ENCODE measurements at places on chromosomes 2 and 18.

- DNase-seq = no peak
Observed at GRCh38 chr2:25381502-25381901, 39.8 kb upstream of the DNMT3A start.

- peak; percentile 80 for DNase-seq
Observed at GRCh38 chr2:190534310-190535120, at the start of gene NEMP2. Gene NEMP2 (minus strand): TSS chr2:190534722. CDS start chr2:190534655, 67 bp downstream.

DNA sequence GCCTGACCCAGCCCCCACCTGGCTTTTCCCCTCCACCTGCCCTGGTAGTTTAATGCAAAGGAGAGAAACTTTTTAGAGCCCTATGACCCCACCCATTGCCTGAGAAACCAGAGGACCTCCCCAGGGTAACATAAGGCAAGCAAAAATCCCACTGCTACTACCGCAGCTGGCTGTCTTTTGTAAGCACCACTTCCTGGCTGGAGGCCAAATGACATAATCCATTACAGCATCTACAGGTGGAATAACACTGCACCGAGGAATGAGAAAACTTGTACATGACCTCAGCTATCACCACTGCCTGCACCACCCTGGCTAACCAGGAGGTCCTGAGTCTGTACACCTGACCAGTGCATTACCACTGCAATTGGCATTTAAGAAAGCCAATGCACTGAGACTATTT is 149.6 kb upstream of the GALNT5 start:
- no peak for DNase-seq

DNA sequence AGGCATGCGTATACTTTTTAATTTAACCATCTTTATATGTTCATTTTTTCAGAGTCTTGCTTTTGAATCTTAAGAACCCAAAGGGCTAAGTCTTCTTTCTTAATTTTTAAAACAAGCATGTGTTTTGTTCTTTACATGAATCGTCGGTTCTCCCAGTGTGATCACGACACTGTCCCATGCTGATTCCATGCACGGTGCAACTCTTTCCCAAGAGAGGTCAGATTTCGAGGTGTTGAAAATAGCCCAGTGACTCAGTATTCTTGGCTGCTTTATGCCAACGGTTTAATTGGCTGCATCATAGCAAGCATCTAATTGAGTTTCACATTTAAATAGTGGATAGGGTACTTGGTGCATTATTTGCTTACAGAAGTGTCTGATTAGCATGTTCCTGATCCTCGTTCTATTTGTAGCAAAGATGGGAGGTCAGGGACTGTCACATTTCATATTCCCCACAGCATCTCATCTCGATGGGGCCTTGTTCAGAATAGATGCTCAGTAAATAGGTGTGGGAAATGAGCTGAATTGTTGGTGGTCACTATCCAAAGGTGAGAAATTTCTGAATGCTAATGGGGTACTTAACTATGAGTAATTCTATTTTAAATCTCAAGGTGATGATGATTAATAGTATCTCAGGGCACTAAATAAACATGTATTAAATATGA is 2.8 kb downstream of the NPAS2 start:
- no peak for DNase-seq

- DNase-seq = no peak
Observed at GRCh38 chr2:47373747-47374146, 29.2 kb upstream of the MSH2 start.

DNA sequence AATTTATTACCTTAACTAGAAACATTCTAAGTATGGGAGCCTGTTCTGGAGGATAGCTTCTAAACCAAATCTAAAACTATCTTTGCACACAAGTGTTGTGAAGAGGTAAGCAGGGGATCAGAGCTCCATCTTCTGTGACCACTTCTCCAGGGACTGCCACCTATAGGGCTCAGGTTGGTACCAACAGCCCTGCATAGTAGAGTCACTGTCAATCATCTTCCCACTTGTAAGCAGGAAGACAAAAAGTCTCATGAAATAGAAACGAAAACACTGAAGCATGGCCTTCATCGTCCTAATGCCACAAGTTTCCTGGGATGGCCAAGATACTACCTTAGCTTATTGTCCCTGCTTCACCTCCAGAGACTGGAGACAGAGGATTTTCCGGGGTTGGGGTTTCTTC is 43.8 kb downstream of the KANSL3 start:
- no peak for DNase-seq

DNA sequence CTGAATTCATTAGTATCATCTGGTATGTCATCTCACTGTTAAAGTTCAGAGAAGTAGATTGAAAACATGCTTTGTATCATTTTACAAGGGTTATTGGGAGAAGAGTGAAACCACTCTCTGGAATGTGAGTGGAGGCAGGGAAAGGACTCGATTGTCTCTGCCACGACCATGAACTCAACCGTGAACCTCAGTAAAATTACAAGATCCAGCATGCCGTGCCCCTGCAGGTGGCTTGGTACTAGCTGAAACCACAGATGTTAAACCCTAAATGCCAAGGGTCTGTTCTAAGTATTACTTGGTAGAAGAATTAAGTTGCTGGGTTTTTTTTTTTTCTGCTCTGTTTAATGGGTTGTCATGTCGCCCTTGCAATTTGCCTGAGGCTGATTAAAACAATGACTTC is 197.2 kb downstream of the MYO3B start:
- no peak for DNase-seq

- DNase-seq = no peak
Observed at GRCh38 chr2:129794540-129794939, 184.9 kb upstream of the RAB6C start.

DNA sequence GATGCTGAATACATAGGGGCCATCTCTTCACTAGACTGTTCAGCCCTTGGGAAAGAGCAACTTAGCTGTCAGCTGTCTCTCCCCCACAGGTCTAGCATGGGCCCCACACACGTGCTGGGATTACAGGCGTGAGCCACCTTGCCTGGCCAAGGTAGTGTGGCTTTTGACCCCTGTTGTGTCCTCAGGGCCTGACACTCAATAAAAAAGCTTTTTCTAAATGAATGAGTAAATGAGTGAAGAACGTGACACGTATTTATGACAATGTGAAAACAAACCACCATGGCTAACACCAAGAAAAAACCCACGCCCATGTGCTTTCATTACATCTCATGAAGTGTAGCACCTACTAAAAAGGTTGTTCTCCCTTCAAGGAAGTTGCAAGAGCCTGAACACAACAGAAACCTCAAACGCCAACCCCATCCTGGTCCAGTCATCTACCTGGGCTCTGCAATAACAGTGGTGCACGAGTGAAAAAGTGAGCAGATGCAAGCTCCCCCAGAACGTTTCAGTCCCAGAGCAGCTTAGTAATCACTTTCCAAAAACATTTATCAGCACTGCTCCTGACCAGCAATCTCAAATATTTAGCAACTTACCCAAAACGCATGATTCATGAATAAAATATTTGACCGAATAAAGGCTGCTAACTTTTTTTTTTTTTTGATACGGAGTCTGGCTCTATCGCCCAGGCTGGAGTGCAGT is 3.4 kb downstream of the WDFY1 start:
- DNase-seq = peak; percentile 51

- no peak for DNase-seq
Observed at GRCh38 chr2:10159086-10159485, 36.5 kb downstream of the RRM2 start.

DNA sequence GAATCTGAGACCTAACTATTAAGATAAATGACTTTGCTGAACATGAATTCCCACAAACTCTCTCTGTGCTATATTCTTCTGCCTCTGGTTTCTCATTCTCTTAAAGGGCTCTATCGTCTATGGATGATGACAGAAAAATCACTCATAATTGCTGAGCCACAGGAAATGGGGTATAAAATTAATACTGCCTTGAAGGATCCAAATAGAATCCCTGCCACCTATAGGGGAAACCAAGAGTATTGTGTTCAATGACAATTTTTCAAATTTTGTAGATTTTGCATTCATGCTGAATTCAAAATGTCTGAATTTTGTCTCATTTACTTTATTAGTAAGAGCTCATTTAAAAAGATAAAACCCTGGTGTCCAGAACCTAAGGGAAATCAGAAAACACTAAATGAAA is 235.8 kb downstream of the RBM43 start:
- no peak for DNase-seq

DNA sequence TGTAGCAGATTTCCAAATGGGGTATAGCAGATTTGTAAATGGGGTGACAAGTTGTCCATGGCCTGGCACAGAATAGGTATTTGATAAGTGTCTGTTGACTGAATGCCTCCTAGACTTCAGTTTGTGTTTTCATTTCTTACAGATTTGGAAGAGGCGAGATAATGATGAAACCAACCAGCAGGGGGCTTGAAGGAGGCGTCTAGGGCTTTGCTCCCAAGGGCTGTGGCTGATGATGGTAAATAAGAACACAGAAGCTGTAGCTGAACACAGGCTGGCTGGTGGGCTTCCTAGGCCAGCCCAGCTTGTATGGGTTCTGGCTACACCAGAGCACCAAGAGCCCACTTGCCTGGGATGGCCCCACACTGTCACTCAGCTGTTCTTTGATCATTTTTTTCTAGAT is 19.4 kb downstream of the SFTPB start:
- DNase-seq = peak; percentile 19

DNA sequence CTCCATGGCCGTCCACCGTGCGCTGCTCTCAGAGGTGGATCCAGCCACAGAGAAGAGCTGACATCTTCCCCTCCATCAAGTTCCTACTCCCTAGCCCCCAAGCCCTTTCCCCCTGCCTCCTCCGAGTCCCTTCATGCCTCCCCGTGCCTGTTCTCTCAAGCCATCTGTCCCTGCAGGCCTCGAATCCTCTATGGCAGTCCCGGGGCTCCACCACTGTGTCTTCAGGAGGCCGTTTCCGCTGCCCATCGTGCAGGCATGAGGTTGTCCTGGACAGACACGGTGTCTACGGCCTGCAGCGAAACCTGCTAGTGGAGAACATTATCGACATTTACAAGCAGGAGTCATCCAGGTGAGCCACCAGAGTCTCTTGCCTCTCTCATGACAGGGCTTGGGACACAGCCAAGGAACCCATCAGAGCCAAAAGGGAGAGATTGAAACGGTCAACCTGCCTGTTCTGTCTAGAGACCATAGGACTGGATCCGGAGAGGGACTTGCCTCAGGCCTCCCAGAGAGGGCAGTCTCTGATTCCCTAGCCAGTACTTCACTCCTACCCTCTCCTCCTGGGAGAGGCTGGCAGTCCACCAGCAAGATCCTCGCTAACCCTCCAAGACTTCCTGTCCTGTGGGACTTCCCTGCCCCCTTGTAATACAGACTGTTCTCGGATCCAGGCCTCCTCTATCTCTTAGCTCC is 9.7 kb downstream of the UCN start:
- DNase-seq = no peak

DNA sequence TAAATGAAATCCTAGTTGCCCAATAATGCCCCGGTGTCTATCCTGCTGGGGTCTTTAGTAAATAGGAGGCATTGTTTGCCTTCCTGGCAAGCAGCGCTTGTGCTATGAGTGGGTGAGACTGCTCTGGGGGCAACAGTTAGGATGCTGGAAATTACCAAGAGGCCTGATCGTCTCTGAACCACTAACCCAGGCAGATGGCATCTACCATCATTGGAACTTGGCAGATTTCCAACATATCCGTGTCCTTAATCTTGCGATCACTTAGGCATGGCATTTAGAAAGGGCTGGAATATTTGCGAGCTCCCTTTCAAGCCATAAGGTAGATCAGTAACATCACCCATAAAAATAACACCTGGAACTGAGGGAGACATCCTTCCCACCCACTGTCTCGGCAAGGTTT is 18.8 kb upstream of the SH3RF3 start:
- DNase-seq = no peak

- no peak for DNase-seq
Observed at GRCh38 chr2:182954789-182955188, 83.5 kb downstream of the NCKAP1 start.

DNA sequence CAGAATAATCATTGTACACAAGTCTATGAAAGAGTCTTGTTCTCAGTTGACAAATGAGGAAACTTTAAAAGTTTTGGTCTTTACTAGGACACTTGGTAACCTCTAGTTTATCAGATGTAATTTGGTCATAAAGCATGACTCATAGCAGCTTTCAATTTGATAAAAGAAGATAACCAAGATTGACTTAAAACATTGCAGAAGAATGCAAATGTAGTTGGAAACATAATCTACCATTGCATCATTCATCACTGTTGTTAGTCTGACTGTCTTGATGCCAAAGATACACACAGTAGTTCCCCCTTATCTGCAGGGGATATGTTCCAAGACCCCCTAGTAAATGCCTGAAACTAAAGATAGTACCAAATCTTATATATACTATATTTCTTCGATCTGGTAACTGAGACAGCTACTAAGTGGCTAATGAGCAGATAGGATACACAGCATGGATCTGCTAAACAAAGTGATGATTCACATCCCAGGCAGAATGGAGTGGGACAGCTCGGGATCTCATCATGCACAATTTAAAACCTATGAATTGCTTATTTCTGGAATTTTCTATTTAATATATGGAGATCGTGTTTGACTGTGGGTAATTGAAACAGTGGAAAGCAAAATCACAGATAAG is 131.4 kb upstream of the CCDC68 start:
- DNase-seq = no peak
